ENCODE measurements at places on chromosomes 7 and 10.

DNA sequence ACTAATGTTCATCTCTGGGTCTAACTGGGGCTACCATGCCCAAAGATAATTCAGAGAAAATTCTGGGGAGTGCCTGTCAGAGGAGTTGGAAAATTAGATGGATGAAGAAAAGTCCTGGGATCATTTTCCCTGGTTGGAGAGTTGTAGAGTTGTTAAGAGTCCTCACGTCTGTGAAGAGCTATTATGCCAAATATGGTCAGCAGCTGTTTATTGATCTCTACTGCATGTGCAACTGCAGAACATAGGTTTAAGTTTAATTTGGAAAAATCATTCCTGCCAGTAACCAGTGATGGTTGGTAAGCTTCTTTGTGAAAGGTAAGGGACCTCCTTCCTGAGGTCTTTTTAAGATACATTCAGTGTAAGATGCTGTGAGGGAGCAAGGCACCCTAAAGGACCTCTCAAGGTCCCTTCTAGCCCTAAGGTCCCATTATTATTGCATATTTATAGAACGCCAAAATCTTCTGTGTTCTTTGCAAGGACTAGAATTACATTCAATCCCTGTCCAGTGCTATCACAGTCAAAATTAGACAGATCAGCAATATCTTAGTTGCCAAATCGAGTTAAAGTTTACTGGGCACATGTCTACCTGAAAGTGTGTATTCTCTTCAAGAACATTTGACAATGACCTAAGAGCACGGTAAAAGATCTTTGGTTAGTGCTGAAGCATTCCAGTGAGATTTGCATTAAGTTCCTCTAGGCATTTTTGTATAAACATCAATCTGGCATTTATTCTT lies 62.7 kb downstream of the VTI1A start:
- DNase-seq = no peak

GRCh38 chr7:32045228-32045627 lies 25.0 kb downstream of the PDE1C start:
- DNase-seq = no peak

GRCh38 chr7:105653441-105654005 lies 72.2 kb upstream of the EFCAB10 start:
- no peak for DNase-seq

DNA sequence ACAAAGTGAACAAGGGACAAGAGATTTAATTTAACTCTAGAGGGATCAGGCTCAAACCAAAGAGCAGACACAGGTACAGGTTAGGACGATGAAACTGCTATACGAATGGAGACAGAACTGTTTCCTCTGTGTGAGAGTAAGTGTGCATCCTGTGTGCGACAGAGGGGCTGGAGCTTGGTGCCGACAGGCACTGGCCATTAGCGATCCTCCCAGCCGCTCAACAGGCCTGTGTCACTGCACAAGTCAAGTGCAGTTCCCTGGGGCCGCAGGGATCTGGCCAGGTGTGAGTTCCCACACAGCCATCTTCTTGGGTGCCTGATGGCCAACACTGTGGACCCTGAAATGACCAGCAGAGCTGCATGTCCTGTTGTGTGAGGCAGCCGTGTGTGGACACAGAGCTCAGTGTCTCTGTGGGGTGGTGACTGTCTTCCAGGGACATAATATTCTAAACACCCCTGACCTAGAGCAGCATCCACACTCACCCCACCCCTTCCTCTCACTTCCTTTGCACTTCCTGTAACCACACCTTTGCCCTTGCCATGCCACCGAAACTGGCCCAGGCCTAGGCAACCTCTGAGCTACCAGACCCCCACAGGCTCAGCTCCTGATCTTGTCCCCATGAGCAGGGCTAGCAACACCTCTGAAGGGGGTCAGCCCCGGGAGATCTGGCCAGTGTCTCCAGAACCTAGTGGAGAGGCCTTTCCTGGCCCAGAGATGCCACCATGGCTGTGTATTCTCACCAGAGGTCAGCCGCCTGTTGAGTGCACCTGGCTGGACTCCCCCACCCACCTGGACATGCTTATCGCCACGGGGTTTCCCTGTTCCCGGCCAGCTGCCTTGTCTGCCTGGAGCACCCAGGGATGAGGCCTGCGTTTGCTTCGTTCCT lies 11.7 kb upstream of the TBRG4 start:
- no peak for DNase-seq

DNA sequence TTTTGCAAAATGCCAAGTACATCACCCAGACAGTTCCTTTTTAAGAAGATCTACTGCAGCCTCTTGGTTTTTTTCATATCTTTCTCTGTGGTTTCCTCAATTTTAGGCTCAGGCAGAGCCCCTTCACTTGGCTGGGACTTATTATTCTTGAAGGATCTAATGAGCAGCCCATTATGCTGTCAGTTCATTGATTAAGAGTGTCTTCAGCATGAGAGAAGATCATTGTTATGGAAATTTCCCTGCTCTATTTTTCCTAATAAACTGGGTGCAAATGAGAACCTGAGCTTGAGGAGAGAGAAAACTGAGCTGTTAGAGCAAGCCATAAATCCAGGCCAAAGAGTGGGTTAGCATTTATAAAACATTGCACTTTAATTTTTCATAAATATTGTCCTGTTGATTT lies 146.5 kb downstream of the SEC23IP start:
- DNase-seq = no peak

DNA sequence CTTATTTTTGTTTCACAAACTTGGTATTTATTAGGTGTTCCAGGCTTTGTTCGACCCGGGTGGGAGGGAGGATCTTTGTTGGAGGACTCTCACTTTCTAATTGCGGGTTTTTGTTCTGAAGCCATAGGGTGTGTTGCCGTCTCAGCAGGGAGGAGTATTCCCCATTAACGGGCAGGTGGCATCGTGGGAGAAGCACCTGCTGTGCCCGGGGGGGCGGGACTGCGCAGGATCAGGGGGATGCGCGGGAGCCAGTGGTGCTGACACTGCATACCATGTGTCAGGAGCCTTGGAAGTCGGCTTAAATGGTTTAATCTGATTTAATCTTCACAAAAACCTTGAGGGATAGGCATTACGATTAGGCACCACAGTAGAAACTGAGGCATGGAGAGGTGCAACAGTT lies 113.0 kb downstream of the MGMT start:
- DNase-seq = no peak

- DNase-seq = no peak
Measured at GRCh38 chr10:95560278-95561176, 644 bp downstream of the SORBS1 start.

- no peak for DNase-seq
Measured at GRCh38 chr10:50517626-50518025, 106.1 kb downstream of the SGMS1 start.

DNA sequence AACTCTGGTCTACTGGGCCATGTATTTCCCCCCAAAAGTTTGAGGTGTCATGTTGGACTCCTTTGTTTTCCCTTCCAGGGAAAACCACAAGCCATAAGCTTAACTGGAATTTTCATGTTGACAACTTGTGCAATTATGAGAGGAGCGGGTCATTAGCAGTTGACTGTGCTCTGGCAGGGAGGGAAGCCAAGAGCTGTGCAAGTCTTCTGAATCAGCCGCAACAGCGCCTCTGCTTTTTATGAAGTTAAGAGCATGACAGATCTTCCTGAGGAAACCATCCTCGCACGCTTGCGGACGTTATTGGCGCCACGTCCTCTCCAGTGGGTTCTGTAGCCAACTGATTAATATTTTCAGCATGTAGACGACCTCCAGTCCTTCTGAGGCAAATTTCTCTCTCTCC lies 148.7 kb upstream of the MKI67 start:
- DNase-seq = no peak

GRCh38 chr10:132326344-132326889 lies 5.6 kb upstream of the LRRC27 start:
- DNase-seq = no peak

GRCh38 chr7:10237306-10237705 lies 736.4 kb upstream of the PHF14 start:
- no peak for DNase-seq

DNA sequence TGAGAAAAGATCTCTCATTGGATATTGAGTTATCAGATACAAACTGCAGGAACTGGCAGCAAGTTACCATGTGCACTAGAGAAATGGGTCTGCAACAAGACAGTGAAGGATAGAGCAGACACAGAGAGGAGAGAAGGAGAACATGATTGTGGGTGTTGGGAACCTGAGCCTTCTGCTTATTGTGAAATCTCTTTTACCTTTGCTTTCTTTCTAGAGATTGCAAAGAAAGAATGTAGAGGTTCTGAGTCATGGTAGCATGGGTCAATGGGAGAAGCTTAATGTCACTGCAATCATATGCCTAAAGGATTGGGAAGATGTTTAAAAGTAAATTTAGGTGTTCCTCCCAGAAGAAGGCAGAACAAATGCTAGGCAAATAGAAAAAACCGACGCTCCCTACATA lies 821.4 kb downstream of the CCSER2 start:
- no peak for DNase-seq

DNA sequence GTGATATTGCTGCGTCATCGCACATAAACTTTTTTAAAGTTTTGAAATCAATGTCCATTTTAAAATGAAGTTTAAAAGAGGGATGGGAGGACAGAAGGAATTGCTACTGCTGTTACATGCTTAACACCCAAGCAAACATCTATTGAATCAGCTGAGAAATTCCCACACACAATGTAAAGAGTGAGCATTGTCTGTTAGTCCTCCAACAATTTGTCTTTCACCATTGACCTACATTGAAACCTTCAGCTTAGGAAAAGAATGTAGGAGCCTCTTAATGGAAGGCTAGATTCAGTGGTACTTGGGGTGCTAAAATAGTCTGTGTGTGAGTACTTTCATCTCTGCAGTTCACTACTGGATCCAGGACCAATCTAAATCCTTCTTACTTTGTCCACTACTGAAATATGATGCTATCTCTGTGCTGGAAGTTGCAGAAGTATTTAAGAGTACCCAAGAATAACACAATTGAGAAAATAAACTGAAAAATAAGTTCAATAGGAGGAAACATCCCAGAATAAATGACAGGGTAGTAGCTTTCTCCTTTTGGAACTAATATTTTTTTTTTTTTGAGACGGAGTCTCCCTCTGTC lies 23.8 kb upstream of the FBXW4 start:
- no peak for DNase-seq

- DNase-seq = no peak
Measured at GRCh38 chr10:12081470-12081869, 12.7 kb downstream of the DHTKD1 start.

DNA sequence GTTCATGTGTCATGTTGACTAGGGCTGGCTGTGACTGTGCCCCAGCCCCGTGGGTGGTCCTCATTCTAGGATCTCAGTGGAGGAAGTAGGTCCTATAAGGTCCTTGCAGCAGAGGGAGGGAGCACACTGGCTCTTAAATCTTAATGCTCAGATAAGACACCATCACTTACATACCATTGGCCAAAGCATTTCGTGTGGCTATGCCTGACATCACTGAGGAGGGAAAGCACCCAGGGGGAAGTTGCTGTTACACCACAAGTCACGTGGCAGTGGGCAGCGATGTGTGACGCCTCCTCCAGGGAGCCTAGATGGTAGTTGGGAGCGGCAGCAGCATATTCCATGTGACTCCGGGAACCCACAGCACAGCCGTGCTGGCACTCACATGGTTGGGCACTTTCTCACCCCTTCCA lies 224.7 kb upstream of the SH2B2 start:
- no peak for DNase-seq

DNA sequence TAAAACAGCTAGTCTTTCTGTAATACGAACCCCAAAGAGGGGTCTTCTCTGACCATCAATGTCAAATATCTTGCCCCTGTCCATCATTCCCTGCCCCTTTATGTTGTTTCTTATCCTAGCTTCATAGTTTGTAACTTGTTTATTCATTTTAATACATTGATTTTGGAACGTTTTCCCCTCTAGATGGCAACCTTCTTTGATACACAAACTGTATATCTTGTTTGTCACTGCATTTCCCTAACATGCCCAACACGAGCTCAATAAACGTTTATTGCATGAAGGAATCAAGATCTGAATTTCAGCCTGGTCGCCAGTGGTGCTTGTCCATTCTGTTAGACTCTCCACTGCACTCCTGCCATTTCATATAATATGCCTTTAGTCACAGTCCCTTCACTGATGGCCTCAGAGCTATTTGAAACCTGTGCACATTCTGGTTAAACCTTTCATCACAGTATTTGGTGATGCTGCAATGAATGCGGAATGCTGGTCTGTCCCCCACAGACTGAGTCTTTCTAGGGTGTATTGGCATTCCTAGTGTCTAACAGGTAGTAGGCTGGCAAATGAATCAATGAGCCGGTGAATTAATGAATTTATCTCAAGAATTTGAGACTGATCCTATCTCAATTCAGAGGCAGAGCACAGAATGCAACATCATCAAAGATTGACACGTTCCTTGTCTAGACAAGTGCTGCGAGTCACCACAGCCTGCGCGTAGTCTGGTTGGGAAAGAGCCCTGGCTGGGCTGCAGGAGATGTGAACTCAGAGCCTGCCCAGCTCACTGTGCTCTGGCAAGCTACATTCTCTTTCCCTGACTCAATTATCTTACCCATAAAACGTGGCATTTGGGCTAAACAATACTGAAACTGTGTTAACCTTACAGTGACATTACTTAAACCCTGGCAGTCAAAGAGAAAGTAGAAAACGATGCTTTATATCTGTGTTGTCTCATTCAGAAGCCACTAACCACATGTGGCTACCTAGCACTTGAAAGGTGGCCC lies 55.2 kb upstream of the FRMD4A start:
- DNase-seq = peak; percentile 57

Data from amniotic stem cell (primary cell).